ENCODE measurements at places on chromosomes 2 and 18.

- no peak for DNase-seq
These were observed 504 bp downstream of the ASAP2 start for GRCh38 chr2:9206991-9207640.

DNA sequence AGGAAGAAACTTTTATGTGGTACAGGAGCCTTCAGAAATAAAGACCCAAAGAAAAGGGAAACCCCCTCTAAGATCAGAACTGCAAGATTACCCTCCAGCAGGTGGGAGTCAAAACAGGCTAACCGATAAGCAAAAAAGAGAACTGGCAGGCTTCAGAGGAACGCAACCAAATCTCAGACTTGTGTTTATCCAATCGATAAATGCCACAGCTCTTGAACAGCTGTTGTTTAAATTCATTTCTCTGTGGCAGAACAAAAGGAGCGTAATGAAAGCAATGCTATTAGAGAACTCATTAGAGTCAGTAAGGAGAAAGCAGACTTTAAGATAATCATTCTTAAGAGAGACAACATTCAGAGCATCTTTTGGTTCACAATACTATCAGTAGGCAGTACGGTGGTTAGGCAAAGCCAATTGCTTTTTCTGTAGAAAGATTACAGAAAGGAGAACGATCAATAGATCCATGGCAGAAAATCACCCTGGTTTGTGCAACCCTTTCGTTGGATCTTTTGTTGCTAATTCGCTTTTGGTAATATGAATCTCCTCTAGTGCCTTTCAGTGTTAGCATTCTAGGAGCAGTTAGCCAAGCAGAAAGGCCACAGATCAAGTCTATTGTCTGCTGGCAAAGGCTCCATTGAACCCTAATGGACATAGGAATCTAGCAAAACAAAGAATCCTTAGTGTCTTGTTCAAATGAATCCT lies 476.4 kb upstream of the CHST9 start:
- no peak for DNase-seq

DNA sequence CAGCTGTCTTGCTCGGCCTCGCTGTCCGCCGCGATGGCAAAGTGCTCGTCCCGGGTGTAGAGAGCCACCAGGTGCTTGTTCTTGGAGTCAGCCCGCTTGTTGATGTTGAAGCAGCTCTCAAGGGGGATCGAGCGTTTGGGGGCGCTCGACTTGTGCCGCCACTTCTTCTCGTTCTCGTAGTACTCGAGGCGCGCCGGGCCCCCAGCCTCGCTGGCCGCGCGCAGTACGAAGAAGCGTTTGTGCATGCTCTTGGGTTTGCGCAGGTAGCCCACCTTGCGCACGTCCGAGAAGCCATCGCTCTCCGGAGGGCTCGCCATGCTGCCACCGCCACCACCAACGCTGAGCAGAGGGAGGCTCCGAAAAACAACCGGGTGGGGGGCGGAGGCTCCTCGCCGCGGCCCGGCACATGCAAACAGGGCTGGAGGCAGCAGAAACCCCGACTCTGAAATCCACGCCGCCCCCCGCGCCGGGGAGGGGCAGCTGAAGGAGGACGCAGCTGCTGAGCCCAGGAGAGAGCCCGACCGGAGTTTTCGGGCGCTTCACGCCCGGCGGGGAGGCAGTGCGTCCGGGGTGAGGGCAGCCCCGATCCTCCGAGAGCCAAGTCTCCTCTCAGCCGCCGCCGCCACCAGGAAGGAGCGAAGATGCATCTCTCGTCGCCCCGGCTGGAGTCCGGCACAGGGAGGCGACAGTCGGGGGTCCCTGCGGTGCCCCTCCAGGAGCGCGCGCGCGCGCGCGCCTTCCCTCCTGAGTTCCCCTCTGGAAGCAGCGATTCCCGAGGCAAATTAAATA lies 1.0 kb downstream of the IRS1 start:
- DNase-seq, result peak; percentile 33

GRCh38 chr18:57581301-57581934 lies 5.1 kb downstream of the FECH start:
- DNase-seq, result no peak

DNA sequence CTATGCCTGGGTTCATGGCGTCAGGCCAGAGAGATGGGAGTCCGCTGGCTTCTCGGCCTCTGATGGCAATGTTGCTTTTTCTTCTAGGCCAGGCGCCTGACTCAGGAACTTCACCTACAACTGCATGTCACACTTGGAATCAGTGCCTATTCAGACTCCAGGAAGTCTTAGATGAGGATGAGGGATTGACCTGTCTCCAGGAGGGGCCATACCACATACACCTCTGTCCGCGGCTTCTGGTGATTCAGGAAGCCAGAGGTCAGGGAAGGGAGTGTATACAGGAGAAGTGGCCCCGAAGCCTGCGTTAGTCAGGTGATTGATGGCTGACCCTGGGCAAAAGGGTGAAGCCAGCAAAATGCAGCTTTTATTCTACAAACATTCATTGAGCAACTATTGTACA lies 109.1 kb upstream of the RMDN2 start:
- no peak for DNase-seq

DNA sequence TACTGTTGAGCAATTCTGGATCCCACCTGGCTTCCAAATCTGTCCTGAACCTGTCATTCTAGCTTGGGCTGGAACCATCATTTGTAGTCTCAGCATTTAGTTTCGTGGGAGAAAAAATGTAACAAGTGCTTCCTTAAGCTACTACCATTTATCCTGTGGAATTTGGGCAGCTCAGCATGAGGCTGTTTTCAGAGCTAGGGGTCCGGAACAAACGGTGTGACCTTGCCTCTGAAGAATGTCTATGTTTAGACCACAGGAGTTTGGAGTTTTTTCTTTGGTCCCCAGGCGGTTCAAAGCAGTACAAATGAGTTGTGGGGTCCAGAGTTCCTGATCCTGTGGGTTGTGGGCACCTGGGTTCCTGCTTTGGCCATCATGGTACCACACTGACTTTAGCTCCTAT lies 59.1 kb upstream of the TMEM178A start:
- DNase-seq, result no peak

GRCh38 chr18:56716692-56717146 lies 65.6 kb downstream of the WDR7 start:
- DNase-seq, result no peak

GRCh38 chr18:46160050-46160798 lies 56.0 kb downstream of the HAUS1 start:
- no peak for DNase-seq

DNA sequence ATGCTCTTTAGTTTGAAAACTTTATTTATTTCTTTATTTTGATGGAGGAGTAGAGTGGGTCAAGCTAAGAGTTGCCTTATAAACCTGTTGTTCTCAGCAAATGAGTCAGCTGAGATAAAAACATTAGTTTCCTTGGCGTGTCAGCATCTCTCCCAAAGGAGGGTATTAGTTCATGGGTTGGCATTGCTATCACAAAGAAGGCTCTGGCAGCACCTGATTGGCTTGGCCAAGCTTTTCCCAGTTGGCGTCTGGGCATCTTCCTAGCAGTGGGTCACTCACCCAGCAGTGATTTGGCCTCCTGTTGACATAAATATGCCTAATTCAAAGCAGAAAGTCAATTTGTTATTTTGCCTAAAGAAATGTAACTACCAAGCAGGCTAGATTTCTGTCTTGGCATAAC lies 200.7 kb upstream of the TNP1 start:
- DNase-seq, result no peak

Measured in activated T-cell treated with anti-CD3 and anti-CD28 coated beads for 1 hour (primary cell).